ENCODE measurements at places on chromosomes 16 and 17.

- no peak for DNase-seq
Measured at GRCh38 chr17:30956764-30957374, 14.0 kb upstream of the RNF135 start.

GRCh38 chr17:28147017-28147416 is 104.5 kb downstream of the NLK start:
- no peak for DNase-seq

DNA sequence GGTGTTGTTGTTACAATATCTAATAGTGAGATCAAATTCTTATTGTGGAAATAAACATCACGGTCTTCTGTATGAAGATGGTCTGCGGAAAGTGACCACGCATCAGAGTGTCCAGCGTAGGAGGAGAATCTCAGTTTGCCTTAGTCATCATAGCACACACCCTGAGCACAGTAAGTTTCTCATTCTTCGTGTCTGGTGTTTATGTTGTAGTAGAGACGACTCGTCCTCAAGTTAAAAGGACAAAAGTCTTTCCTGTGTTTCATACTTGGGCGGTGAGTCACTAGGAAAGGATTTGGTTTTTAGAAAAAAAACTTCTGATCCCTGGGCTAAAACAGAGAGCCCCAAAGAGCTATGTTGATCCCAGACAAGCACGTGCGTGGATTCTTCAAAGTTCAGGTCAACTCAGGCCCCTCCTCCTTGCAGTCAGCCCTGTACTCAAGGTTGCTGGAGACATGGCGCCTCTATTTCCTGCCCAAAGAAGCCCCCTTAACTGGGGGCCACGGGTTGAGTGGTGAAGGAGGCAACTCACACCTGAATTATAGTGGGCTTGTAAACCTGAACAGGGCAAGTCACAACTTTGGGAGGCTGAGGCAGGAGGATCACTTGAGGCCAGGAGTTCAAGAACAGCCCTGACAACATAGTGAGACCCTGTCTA is 170.4 kb downstream of the ZFHX3 start:
- DNase-seq: no peak

DNA sequence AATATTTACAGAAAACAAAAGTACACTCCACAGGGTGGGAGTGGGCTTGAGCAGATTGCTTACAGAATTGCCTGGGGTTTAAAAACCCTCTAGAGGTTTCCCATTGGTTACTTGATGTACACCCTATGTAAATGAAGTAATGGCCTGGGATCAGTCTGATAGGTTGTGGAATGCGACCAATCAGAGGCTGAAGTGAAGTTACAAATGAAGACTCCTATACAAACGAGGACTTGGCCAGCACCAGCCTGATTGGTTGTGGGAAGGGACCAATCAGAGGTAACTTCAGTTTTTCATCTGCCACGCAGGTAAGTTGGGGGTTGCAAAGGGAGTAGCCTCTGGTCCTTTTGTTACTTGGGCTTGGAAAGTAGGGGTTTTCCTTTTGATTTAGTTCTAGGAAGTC is 8.8 kb downstream of the EEF2K start:
- DNase-seq: no peak

- DNase-seq: no peak
Measured at GRCh38 chr17:14593956-14594355, 293.1 kb downstream of the HS3ST3B1 start.

- no peak for DNase-seq
Measured at GRCh38 chr17:40265337-40265736, 22.3 kb upstream of the CDC6 start.

DNA sequence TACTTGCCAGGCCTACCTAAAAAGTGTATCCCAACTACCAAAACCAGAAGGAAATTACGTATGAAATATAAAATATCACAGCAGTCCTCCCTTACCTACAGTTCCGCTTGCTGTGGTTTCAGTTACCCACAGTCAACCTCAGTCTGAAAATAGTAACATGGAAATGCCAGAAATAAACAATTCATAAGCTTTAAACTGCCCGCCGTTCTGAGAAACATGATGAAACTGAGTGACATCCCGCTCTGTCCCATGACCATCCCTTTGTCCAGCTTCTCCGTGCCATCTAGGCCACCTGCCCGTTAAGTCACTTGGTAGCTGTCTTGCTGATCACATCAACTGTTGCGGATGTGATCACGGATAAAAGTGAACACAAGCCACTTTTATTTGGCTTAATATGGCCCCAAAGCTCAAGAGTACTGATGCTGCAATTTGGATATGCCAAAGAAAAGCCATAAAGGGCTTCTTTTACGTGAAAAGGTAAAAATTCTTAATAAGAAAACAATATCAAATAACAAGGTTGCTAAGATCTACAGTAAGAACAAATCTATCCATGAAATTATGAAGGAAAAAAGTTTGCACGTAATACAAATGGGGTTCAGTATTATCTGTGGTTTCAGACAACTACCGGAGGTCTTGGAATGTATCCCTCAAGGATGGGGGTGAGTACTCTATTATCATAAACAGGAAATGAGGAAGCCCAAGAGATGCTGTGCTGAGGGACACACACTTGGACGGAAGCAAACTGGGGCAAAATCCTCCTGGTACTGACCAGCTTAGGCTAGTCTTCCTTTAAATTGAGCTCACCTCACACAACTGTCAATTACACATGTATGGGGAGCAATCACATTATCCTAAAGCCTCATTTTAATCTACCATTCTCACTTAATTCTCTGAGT is 8.2 kb downstream of the USP22 start:
- peak; percentile 15 for DNase-seq

DNA sequence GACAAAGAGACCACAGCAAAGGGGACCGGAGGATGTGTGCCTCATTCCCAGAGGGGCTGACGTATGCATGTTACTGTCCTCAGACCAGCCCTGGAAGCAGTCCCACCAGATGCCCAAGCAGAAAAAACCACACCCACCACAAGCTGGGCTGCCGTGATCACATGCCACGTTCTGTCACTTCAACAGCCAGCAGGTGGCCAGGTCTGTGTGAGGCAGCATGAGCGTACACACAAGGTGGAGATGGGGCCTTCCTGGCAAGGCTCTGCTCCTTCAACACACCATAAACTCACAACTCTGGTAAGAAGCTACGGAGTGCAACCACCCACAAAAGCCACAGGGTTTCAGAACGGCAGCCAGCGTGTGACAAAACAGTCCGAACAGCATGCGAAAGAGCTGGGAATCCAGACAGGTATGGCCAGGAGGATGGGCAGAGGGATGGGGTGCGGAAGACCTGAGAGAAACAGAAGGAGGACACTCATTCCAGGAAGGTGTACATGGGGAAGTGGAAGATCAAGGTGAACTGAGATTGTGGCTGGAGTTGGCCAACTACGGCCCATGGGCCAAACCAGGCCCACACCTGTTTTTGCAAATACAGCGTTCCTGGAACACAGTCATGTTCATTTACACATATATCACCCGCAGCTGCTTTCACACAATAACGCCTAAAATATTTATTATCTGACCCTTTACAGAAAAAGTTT is 27.9 kb downstream of the MBTPS1 start:
- peak; percentile 52 for DNase-seq

DNA sequence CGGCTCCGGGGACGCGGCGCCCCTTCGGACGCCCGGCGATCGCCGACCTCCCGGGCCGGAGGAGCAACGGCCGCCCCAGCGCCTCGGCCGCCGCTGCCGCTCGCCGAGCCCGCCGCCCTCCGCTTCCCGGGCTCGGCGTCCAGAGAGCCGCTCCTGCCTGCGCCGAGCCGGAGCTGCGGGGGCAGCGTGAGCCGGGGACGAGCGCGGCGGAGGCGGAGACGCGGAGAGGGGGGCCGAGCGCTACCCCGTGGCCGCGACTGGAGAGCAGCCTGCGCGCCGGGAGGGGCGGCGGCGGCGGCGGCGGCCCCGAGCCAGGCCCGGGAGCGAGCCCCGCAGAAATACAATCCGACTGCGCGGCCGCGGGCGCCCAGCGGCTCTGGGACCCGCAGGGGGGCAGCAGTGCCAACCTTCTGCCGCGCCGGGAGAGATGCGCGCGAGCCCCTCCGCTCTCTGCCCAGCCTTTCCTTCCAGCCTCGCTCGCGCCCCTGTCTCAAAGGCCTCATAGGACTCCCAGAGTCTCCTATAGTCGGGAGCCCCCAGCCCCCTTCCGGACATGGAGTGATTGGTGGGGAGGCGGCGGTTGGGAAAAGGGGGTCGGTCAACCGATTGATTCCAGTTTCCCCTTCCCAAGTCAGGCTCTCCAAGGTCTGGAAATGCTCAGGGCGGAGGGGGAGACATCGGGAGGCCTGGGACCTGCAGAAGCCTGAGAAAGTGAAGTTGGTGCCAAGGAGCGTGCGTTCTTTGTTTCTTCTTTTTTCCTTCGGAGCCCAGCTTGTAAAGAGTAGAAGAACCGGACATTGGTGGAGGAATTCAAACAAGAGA is 1.0 kb upstream of the SDK2 start:
- peak; percentile 15 for DNase-seq

GRCh38 chr16:78461496-78462287 is 362.2 kb downstream of the WWOX start:
- no peak for DNase-seq

GRCh38 chr17:20097330-20097729 is 88.2 kb downstream of the SPECC1 start:
- no peak for DNase-seq

GRCh38 chr16:86219655-86220445 is 290.5 kb upstream of the FOXF1 start:
- DNase-seq: no peak

GRCh38 chr17:2343421-2343820 is 6.1 kb downstream of the SGSM2 start:
- DNase-seq: peak; percentile 35

GRCh38 chr16:86261379-86261778 is 248.9 kb upstream of the FOXF1 start:
- DNase-seq: no peak

- DNase-seq: no peak
Measured at GRCh38 chr17:83052241-83052564, 27.2 kb upstream of the METRNL start.

- no peak for DNase-seq
Measured at GRCh38 chr16:3645504-3646347, 8.8 kb upstream of the DNASE1 start.

DNA sequence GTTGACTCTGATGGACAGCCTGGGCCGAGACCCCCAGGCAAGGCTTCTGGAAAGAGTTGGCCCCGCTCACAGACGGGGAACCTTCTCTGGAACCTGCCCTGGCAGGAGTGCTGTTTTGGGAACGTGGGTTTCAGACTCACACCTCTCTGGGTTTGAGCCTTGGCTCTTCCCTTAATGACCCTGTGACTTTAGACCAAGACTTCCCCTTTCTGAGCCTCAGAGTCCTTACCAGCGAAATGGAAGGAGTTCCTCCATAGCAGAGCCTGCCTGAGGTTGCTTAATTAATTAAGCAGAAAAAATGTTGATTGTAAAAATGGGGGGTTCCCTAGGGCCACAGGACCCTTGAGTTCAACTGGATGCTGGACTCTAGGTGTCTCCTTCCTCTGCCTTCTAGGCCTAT is 408.2 kb downstream of the SEC14L1 start:
- no peak for DNase-seq

DNA sequence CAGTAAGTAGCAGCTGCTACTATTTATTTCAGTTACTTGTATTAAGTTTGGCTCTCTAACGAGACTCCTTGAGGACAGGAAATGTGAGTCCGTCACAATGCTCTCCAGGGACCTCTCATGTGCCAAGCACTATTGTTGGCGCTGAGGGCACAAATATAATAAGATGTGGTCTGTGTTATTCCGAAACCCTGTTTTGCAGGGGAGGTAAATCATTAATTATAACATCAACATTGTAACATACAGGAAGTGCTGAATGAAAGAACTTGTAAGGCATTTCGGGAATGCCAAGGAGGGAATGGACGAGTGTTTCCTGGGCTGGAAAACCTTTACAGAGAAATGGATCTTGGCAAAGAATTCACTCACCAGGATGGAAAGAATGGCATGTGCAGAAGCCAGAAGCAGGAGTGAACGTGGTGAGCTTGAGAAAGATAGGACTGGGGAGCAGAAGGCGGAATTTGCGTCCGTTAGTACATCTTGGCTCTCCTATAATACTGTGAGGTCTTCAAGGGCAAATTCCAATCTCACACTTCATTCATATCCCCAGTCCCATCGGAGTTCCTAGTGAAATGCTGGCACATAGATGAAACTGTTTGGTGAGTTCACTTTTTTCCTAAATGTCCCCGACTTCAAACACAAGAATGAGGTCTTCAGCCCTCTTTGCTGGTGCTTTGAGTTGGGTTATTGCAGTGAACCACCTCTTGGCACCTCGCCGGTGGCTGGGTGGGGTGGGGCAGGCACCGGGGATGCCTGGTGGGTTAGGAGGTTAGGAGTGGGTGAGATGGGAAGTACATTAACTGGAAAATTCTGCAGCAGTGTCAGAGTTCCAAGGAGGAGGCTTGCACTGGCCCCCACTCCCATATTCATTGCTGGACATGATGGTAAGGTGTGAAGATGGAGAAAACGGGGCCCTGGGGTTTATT is 11.5 kb downstream of the TAC4 start:
- DNase-seq: no peak

- no peak for DNase-seq
Measured at GRCh38 chr16:50598256-50598894, 50.2 kb downstream of the NKD1 start.

GRCh38 chr17:66714046-66715023 is 120.6 kb upstream of the CACNG5 start:
- DNase-seq: no peak

DNA sequence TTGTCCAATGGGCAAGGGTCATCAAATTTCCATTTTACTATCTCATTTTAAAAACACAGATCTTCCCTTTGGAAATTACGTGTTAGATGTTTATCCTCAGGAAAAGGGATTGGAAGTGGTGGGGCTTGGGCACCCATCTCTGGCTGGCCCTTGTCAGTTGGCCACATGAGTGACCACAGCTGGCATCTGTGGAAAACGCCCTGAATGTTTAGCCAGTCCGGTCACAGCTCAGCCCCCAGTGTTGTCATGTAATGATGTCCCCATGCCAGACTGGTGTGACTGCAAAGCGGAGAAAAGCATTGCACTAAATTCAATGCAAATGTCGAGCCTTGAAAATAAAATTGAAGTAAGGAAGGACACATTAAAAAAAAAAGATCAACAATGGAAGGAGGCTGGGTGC is 53.0 kb downstream of the TMC6 start:
- no peak for DNase-seq

GRCh38 chr17:62381561-62381960 is 1.2 kb downstream of the EFCAB3 start:
- no peak for DNase-seq

Data from stimulated activated CD4-positive, alpha-beta T cell treated with anti-CD3 and anti-CD28 coated beads, Interleukin-4, amount 100 ng/mL, for 24 hours (primary cell).